ENCODE measurements at places on chromosomes 5 and 9.
A peak's percentile ranks its signal among the peaks of the same experiment; 100 is the strongest.

DNA sequence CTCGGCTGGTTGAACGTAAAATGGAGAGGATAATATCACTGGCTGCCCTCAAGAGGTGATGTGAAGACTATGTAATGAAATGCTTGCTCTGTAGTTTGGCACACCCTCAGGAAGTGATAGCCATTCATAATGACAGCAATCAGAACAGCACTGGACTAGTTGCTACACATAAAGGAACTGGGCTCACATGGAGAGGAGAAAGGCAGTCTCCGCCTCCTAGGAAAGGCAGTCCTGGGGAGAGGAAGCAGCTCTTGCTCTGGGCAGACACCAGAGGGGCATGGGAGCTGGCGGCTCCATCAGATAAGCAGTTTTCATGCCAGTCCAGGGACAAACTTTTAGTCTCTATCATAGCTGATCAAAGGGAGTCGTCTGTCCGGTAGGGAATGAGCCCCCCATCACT, 46.9 kb downstream of the ARHGEF37 start:
- DNase-seq, result no peak

- DNase-seq, result no peak
These were observed 14.8 kb upstream of the SMARCA2 start for GRCh38 chr9:2000314-2000713.

DNA sequence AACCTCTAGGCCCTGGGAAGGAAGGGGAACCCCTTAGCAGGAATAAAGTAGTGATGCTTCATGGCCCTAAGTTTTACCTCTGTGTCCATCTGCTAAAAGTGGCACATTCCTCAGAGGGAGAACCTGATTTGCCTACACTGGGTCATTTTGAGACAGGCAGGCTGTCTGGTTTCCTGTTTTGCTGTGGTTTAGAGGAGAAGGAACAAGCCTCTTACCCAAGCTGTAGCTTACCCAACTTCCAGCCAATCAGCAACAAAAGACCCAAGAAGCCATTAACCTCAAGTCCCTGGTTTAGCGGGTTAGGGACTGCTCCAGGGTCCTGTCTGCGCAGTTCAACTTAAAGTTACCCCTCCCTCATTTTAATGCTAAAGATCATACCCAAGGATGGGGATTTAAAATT, 411.0 kb downstream of the MAT2B start:
- no peak for DNase-seq

DNA sequence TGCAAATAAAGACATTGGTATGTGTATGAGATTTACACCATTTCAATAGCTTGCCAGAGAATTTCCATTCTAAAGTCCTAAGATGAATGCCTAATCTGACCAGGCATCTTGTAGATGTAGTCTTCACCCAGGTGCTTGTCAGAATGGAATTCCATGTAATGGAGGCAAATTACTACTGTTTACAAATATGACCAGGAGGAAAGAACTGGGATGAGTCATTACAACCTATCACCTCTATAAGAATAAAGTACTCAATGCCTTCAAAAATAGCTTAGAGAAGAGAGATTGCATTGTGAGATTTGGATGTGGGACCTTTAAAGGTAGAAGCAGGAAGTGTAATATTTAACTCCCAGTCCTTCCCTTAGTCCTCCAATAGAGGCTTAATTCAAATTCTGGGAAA, 507.0 kb upstream of the PTGER4 start:
- no peak for DNase-seq

DNA sequence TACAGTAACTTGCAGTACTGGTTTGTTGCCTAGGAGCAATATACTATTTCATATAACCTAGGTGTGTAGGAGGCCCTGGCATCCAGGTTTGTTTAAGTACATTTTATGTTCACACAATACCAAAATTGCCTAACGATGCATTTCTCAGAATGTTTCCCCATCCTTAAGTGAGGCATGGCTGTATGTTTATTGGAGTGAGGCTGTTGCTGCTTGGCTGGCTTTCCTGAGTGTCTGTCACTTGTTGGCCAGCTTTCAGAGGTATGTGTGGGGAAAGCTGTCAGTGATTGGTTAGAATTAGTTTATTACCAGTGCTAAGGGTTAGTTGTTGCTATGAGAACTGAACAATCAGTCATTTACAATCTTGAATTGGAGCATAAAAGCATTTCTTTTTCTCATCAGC, 154.1 kb upstream of the CDH12 start:
- no peak for DNase-seq

GRCh38 chr9:136616948-136617695, 45.6 kb upstream of the EGFL7 start:
- DNase-seq, result no peak

GRCh38 chr5:134506054-134507039, 19.1 kb upstream of the JADE2 start:
- DNase-seq, result no peak

GRCh38 chr5:73387601-73388305, 60.8 kb downstream of the FOXD1 start:
- peak; percentile 63 for DNase-seq

GRCh38 chr9:6383551-6384225, 29.3 kb upstream of the UHRF2 start:
- DNase-seq, result no peak

DNA sequence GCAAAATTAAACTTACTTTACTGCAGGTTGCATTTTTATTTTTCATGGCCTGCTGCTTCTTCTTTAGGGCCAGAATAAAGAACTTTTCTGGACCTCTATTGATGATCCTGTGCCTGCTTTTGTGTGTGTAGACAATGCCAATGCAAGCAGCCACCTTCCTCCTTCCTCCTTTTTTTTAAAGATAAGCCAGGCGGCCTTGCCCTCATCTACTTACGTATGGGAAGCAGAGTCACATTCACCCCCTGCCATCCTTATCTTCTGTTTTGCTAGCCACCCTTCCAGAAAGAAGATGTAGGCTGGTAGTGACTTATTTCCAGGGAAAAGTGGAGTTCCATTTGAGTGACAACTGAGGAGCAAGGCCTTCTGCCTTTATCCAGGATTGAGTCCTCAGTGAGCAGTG, 122.9 kb downstream of the KDM4C start:
- DNase-seq, result no peak

Measured in NCI-H1436 treated with DMSO at 0.1 percent for 48 hours (cell line).